ENCODE measurements at places on chromosomes 16 and 17. TPM values are rescaled to one million over a fixed set of nuclear protein-coding genes. Genes with fewer than 3 reads are reported as not detected.

KRT16 gene
- 0.83 TPM for total RNA-seq

MYH3 gene
- 108 TPM for total RNA-seq

SOX8 gene
- 3.4 TPM for total RNA-seq

SMPD3 gene
- total RNA-seq: 2.8 TPM

DNA sequence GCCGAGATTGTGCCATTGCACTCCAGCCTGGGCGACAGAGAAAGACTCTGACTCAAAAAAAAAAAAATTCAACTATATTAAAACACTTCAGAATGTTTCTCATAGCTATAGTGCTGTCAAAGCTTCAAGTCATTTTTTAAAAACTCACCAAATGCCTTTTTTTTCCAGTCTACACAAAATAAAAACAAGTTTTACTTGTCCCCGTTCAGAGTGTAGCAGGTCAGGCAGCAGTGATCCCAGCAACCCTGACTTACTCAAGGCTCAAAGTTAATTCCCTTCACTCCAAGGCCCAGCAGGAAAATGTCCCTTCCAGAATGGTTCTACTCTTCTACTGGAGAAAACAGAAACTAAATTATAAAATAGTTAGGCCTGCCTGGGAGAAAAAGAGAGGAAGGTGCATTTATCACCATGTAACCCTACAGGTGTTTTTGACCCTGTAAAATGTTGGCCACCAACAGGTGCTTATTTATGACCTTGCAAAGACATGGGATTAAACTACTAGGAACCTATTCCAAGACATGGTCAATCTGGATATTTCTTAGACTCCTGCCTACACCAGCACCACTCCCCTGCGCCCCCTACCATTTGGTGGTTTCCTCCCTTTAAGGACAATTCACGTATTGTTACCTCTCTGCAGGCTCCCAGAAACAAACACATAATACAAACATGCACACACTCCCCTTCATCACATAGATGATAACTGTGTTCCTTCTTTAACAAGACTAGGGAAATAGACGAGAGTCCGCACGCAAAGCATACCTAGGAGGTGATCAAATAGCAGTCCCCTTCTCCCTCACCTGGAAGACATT lies 5.4 kb downstream of the AMFR start:
- no peak for DNase-seq

GRCh38 chr16:1758923-1759322 lies 12.4 kb downstream of the NME3 start:
- no peak for DNase-seq

GRCh38 chr17:36640346-36640745 lies 39.0 kb downstream of the MRM1 start:
- no peak for DNase-seq

DNA sequence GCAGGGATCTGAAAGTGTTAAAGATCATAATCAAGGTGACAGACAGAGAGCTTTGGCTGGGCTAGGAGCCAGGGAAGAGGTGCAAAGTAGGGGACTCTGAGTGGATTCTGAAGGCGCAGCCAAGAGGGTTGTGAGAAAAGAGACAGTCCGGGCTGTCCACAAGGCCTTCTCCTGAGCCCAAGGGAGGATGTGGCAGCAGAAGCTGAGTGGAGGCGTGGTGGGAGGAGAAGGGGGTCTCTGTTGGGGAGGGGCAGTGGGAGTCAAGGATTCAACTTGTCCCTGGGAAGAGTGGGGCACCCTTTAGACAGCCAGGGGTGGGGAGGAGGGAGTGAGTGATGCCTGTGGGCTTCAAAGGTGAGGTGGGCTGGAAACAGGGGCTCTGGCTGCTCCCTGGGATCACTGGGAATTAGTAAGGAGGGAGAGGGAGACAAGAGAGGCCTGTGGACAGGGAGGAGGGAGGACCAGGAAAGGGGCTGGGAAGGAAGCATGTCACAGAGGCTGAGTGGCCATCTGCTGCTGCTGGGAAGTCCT lies 10.6 kb downstream of the CES1 start:
- no peak for DNase-seq

DNA sequence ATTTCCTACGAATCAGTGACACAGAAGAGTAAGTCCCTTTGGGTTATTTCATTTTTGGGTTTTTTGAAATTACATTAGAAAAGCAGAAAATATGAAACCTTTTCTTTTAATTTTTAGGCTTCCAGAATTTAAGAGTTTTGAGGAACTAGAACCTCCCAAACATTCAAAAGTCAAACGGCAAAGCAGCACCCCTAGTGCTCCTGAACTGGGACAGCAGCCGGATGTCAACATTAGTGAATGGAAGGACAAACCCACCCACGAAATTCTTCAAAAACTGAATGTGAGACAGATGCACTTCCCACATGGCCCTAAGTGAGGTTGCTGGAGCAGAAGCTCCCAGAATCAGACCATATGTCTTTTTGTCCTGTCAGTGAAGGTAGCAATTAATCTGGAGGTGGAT lies 199.4 kb downstream of the PHKB start:
- no peak for DNase-seq

- DNase-seq: no peak
These were observed 215.7 kb downstream of the PRKCA start for GRCh38 chr17:66518108-66518507.

Measured in sigmoid colon (tissue), 7 donors.